Stimulated activated naive CD4-positive, alpha-beta T cell (primary cell): ENCODE measurements at places on chromosomes 11 and 22.

DNA sequence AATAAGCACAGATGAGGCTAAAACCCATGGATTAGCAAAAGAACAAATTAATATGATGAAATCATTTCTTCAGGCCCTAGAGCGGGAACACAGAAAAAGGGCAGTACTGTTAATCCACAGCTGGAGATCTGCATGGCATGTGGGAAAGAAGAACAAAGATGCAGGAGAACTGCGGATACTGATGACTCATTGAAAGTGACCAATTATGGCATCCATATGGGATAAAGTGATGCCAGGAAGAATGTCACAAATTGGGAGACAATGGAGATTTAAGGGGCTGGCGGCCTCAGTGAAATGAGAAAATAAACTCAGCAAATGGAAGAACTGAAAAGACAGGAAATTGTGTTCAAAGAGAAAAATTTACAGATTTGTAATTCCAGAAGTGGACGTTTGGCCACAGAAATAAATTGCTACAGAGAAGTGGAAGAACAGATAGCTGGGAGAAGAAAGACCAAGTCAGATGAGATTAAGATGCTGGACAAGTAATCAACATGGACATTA, 39.4 kb downstream of the SIK3 start:
- DNase-seq: no peak

GRCh38 chr22:48926643-48927042, 901.0 kb downstream of the BRD1 start:
- DNase-seq: no peak

DNA sequence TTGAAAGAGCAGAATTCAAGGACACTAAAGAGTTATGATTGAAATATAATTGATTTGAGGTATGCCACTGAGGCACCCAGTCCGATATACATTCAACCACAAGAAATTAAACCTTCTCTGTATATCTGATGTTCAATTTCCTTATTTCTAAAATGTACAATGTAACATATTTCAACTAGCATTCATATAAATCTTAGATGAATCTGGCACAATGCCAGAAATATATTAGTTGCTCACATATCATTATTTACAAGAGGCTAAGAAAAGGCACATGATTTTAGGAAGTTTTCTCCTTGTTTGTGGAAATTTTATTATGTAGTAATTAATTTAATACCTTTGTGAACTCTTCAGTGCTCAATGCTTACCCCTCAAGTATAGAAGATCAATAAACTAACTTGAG, 532.3 kb downstream of the KCNA4 start:
- DNase-seq: no peak

GRCh38 chr22:42893371-42894150, 36.5 kb upstream of the ARFGAP3 start:
- no peak for DNase-seq

GRCh38 chr11:98834776-98835175, 186.0 kb upstream of the CNTN5 start:
- no peak for DNase-seq

- no peak for DNase-seq
These were observed 392.1 kb downstream of the NTM start for GRCh38 chr11:131762346-131763110.

DNA sequence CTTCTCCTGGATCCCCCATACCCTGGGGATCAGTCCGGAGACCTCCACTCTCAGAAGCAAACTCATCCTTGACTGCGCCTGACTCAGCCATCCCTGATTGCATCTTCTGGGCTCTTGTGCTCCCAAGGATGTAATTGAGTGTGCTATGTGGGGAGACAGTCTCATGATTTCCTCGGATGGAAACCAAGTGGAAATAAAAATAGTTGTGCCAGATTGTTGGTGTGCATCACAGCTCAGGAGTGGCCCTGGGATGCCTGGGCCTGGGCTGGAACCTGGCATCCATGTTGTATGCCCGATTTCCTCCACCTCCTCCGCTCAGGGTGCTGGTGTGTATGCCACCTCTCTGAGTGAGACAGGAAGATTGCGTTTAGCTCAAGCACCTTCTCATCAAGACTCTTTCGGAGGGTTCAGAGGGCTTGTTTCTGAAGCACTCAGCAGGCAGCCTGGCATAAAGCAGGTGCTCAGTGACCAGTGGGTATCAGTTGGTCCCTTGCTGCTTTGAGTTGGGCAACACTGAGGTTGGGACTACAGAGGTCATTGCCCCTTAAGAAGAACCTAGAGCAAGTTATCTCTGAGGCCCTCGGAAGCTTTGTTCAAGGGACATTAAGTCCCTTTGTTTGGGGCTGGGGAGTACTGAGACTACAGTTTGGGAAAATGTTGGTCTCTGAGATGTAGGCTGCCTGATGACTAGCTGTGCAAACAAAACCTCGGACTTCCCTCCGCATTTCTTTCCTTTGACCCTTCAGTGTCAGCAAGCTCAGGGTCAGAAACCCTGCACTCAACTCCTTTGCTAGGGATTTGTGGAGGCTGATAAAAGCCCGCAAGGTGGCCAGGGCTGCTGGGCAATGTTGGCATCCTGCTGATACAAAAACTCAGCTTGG, 24.8 kb upstream of the MICAL2 start:
- DNase-seq: no peak

GRCh38 chr22:35542157-35542938, 1.7 kb downstream of the RASD2 start:
- no peak for DNase-seq

GRCh38 chr11:72974487-72975205, 160.4 kb downstream of the ATG16L2 start:
- DNase-seq: no peak

DNA sequence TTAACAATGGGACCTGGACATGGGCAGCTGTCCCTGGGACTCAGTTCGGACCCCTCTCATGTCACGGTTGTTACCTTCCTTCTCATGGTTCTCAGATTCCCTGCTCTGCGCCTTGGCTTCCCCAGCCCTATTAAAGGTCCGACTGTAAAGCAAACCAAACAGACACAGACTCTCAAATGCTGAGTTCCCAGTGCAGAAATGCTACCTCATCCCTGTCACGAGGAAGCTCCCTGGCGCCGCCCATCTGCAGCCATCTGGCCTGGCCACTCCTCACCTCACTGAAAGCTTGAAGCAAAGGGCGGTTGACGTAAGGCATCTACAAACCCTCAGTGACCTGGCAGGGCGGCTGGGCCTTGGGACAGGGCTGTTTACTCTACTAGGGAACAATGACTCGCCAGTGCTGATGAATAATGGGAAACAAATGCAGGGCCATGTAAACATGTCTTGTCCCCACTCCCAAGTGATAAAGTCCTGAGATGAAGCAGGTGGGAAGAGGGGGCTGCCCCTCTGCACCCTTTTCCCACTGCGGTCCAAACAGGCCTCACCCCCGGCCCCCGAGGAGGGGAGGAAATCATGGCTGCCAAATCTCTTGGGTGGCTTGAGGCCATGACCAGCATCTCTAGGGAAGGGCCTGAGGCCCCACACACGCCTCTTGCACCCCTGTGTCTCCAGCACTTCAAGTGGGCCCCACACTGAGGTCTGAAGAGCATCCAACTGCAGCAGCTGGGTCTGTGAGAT, 49.3 kb downstream of the SCUBE1 start:
- no peak for DNase-seq

- DNase-seq: no peak
These were observed 159.6 kb downstream of the KIRREL3 start for GRCh38 chr11:126840975-126841374.

DNA sequence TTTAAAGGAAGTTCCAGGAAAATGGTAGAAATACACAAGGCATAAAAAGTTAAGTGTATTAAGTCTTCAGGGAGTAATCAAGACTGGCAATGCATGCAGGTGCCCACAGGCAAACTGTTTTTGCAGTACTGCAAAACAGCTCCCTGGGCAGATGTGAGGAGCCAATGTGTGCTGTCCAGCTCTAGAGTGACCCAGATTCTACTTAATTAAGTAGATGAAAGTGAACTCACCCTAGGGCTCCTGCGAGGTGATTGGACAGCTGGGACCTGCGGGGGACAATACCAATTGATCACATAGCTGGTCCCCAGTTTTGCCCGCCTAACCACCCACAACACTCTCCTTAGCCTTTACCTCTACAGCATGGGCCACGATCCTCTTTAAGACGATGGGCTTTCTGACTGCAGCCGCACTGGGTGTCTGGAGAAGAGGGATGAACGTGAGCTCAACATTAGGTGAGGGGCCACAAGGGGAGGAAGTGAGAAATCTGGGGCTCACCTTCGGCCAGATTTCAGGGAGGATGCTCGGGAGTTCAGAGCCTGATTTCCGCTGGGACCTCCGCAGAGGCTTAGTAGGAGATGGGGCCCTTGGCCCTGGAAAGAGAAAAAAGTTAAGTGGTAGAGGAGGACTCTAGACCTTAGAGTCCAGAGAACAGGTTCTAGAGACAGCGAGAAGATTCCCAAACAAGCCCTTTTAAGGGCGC, 556 bp downstream of the CDCA5 start:
- DNase-seq: no peak

DNA sequence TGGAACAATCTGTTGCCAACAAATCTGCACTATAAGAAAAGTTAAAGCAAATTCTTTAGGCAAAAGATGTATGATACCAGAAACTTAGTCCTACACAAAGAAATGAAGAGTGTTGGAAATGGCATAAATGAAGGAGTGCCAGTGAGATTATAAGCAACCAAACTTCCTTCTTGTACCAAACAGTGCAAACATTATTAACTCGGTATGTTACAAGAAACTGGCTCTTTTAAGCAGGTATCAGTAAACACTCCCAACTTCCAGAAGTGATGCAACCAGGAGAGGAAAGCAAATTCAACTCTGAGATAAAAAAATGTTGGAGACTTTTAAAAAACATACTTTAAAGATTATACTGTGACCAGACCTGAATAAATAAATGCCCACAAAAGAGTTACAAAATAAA, 28.5 kb downstream of the COPB1 start:
- no peak for DNase-seq

- no peak for DNase-seq
These were observed 46.0 kb downstream of the RPL27A start for GRCh38 chr11:8728563-8728962.

GRCh38 chr11:134792044-134792443, 380.0 kb upstream of the B3GAT1 start:
- DNase-seq: no peak

DNA sequence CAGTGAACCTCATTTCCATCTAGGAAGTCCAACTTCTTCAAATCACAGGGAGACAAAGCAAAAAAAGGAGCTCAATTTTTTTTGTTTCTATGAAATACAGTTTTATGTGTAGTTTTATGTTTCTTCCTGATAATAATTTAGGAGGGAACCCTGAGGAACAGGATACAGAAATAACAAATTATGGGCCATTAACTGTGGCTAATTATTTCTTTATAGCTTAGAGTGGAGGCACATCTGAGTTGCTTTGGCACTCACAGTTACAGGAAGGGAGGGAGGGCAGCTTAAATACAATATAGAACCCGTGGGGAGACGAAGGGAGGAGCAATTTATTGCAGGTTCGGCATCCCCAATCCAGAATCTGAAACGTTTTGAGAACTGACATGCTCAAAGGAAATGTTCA, 37.1 kb upstream of the HORMAD2 start:
- DNase-seq: no peak

DNA sequence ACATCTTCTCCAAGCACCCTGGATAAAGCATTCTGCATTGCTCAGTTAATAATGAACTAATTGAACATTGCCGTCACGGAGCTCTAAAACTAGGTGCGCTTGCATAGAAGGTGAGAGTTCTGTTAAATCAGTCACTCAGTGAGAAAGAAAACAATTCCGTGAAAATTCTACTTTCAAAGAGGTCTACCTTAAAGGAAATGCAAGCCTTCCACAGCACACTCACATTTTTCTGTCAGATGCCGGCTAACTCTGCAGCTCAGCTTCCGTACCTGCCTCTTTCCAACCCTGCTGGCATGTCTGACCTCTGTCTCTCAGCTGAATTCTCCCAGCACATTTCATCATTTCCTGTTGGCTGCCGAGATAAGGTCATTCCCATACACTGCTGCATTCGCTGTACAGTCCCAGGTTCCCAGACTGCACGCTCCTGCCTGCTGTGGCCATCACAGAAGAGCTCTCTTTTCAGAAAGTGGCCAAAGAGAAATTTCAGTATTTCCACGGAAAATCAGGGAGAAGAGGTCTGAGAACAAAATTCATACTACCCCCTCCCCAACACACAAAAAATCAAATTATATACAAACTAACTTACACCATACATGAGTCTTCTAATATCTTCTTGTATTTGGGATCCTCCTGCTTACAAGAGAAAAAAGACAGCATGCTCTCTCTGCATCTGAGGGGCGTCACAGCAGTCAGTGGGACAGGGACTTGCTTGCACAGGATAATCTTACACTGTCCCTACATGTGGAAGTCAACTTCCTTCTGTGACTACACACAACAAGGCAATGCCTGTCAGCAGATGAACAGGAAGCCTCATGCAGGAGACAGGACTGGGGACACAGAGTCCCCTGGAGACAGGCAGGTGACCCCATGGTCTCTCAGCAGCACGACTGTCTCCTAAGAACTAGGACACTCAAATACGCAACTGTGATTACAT, 55.1 kb downstream of the PACSIN2 start:
- DNase-seq: no peak

- DNase-seq: no peak
These were observed 17.2 kb downstream of the PPFIBP2 start for GRCh38 chr11:7531011-7531410.

- DNase-seq: no peak
These were observed 16.9 kb upstream of the AMOTL1 start for GRCh38 chr11:94751218-94751609.

GRCh38 chr11:3855808-3856491, 486 bp downstream of the STIM1 start:
- DNase-seq: no peak
